ENCODE measurements at places on chromosomes 5 and 9. TPM values are rescaled to one million over a fixed set of nuclear protein-coding genes. Genes with fewer than 3 reads are reported as not detected.

FAM221B gene
- total RNA-seq = not detected

PCDHA6 gene
- not detected for total RNA-seq

PCAT7 gene
- not detected for total RNA-seq

FIBCD1 gene
- total RNA-seq = not detected

CLIC3 gene
- total RNA-seq = not detected

CD274 gene
- total RNA-seq = 13.7 TPM

C9orf153 gene
- 0.16 TPM for total RNA-seq

SLC6A3 gene
- total RNA-seq = not detected

STX17 gene
- total RNA-seq = 33.3 TPM

CARTPT gene
- total RNA-seq = not detected

ANXA2R gene
- total RNA-seq = 10.4 TPM

Measured in activated CD8-positive, alpha-beta T cell treated with anti-CD3 and anti-CD28 coated beads for 36 hours (primary cell).